ENCODE measurements at places on chromosomes 16 and 17.
A peak's percentile ranks its signal among the peaks of the same experiment; 100 is the strongest.

- DNase-seq = peak; percentile 8
These were observed 78.3 kb upstream of the RPL38 start for GRCh38 chr17:74125156-74125555.

GRCh38 chr17:37017404-37017803 lies 68.7 kb downstream of the AATF start:
- DNase-seq = no peak

DNA sequence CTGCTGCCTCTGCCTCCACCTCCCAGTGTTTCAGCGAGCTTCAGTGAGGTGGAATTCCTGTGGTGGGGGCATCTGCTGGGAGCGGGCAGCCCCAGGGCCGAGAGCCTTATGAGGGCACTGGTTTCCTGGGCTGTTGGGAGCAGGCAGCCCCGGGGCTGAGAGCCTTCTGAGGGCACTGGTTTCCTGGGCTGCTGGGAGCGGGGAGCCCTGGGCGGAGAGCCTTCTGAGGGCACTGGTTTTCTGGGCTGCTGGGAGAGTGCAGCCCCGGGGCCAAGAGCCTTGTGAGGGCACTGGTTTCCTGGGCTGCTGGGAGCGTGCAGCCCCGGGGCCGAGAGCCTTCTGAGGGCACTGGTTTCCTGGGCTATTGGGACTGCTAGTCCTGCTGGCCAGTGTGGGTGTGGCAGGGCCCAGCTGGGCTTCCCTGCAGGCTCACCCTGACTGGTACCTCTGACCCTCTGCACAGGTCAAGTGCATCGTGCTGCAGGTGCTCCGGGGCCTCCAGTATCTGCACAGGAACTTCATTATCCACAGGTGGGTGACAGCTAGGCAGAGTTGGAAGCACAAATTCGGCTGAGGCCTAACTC lies 5.6 kb downstream of the CDK10 start:
- DNase-seq = no peak

DNA sequence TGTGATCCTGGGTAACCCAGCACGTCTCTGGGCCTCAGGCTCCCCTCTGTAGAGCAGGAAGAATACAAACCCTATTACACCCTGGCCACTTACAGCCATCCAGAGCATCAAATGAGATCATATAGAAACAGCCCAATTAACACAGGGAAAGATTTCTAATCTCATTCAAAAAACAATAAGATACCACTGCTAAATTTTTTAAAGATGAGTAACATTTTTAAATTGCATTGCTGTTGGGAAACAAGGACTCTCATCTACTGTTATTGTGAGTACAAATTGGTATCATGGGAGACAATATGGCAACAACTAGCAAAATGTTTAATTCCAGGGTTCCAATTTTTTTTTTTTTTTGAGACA lies 41.1 kb downstream of the SRL start:
- DNase-seq = no peak

GRCh38 chr16:73048292-73049080 lies 558 bp upstream of the ZFHX3 start:
- DNase-seq = no peak

GRCh38 chr16:30663038-30663437 lies 4.8 kb downstream of the FBRS start:
- no peak for DNase-seq

DNA sequence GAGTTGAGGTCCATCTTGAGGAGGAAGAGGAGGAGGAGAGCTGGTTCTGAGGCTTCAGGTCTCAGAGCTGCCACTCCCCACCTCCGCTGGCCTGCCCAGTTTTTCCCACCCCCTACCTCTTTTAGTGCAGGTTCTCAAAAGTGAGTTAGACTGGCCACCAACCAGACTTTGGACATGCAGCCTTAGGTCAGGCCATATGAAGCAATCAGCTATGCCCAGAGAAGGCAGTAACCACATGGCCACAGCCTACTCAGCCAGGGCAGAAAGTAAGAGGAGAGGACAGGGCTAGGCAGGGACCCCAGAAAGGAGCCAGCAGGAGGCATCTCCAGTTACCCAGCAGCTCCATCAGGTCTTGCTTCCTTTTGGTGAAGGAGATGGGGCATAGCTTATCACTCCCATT lies 9.0 kb downstream of the MYO15A start:
- DNase-seq = no peak

GRCh38 chr17:9309216-9309615 lies 266.4 kb downstream of the STX8 start:
- no peak for DNase-seq

All from D721Med (cell line).